ENCODE measurements at places on chromosomes 3 and 15.

DNA sequence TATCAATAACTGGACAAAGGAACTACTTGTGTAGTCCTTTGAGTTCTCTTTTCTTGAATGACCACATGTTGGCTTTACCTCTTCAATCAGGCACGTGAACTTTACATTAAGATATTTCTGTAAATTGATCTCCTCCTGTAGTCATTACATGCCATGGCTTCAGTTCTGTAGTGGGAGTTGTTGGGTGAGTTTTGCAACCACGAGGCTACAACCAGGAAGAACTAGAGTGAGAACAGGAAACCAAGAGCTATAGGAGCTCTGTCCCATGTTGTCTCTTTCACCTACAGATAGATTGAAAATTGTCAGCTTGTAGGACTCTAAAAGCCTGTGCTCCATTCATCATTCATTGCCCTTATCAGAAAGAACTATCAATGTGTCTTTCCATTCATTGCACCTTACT, 2.0 kb downstream of the RSRC1 start:
- no peak for DNase-seq

DNA sequence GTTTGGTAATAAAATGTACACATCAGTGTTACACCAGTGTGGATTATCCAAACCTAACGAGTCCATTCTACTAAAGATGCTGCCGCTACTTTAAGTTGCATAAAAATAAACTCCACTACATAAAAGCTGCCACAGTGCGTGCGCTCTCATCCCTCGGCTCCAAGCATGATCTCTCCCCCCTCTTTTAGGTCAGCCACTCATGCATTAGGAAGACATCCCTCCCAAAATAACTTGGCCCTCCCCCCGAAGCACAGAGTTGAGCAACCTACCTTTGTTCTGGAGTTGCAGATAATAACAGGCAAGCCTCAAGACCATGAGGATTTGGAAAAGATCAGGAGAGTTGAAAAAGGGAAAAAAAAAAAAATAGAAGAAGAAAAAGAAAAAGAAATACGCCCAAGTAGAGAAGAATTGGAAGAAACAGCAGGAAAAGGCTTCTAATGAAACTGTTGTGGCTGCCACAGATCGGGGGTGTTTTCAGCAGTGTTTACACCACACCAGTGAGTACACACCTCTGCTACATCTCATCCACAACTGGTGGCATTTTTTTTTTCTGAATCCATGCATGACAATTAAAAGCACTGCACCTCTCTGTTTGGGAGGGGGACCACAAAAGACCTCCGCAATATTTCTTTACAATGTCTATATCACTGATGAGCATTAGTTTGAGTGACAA, 339.2 kb downstream of the FOXP1 start:
- DNase-seq, result no peak

- no peak for DNase-seq
Observed at GRCh38 chr3:113556316-113556945, 24.1 kb downstream of the SIDT1 start.

DNA sequence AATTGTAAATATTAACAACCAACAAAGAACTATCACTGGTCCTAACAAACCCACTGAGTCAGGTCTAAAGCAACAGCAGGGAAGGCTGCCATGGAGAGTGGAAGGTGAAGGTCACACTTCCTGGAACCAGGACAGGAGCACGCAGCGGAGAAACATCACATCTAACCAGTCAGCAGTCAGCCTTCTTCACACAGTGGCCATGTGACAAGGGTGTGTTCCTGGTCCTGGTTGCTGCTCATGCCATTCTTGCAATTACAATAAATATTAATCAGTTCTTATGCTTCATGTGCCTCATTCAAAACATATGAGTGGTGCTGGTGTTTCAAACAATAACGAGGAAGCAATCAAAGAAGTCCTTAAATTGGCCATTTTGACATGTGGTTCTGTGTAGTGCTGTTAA, 162.8 kb downstream of the ARRDC4 start:
- no peak for DNase-seq

DNA sequence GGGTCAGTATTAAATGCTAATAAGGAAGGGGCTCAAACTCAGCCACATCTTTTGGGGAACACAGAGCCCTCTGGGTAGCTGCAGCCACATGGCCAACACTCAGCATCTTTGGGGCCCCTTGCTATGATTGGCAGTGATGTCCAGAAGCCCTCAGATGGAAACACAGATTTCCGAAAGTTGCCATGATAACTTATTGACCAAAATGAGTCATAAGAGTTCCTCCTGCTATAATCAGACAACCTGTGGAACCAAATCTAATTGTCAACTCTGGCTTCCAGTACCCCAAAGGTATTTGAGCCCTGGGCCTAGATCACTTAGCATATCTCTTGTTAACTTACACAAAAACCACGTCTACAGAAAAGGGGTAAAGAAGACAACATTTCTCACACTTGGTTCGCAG, 392.2 kb downstream of the KCNH8 start:
- no peak for DNase-seq

DNA sequence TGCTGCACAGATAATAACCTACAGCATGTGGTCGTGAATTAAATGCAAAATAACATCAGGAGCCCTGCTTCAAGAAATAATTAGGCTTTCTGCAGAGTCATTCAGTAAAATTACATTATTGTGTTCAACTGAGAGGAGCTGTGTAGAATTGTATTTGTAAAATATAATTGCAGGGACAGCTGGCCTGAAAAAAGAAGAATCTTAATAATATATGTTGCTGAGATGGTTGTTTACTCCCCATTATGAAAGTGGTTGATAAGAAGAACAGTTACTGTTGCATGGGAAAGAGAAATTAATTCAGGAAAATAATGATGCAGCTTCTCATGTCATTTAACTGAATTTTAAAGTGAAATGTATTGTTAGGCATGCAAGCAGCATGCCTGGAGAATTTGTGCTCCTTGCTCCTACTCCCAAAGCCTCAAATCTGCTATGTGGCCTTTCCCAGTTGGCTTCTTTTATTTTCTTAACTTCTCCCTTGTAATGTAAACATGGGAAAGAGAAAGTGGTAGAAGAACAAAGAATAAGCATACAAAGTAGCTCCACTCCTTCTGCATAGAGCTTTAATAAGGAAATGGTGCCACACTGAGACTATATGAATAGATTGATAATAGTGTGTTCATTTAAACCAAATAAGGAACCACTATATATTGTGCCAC, 100.1 kb downstream of the VGLL3 start:
- no peak for DNase-seq

DNA sequence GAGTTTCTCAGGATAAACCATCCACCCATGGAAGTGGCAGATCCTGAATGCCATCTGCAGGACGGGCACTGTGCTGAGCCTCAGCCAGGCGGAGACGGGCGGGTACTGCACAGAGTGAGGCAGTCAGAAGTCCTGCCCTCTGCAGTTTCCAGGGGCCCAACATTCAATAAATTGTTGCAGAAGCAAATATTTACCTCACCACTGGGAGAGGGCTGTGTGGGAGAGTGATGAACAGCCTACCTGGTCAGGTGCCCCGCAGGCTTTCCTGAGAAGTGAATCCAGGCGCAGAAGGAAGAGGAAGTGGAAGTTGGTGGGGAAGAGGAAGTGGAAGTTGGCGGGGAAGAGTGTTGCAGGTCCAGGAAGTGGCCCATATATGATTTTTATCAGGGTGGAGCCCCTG, 100.8 kb downstream of the SLCO3A1 start:
- DNase-seq, result no peak

DNA sequence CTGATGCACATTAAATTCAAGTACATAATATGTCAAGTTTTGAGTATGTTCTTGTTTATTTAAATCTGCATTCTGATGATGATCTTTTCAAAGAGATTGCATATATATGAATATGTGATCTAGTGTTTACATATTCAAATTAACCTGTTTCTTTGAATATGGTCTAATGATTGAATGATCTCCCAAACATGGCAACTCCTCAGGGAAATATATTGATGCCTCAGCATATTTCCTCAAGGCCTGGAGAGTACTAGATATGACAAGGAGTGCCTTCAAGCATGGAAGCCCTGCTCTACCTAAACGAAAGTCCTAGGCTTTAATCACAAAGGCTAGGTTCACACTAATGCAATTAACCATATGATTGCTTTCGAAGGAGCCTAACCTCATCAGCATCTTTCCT, 532.8 kb downstream of the ZIC1 start:
- no peak for DNase-seq

- no peak for DNase-seq
Observed at GRCh38 chr15:52080031-52080430, 32.5 kb downstream of the BCL2L10 start.

DNA sequence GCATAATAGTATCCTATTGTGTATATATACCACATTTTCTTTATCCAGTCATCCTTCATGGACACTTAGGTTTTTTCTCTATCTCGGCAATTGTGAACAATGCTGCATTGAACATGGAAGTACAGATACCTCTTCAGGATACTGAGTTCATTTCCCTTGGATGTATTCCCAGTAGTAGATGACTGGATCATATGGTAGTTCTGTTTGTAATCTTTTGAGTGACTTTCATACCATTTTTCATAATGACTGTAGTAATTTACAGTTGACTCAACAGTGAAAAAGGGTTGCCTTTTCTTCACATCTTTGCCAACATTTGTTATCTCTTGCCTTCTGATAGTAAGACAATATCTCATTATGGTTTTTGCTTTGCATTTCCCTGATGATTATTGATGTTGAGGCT, 21.8 kb downstream of the MYH15 start:
- no peak for DNase-seq

DNA sequence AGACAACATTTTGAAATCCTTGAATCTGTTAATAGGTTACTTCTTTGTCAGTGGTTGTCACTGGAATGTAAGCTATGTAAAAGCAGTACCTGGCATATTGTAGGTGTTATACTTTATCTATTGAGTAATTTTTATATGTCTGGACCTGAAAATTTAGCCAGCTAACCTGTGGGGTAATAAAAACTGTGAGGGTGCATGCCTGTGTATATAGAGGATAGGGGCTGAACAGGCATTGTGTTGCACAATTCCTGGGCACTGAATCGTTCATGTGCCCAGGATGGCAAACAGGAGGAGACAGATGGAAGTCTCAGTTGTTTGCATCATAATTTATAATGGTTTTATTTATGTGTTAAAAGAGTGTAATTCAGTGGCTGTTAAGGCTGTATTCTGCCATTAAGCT, 67.1 kb downstream of the ARMC8 start:
- no peak for DNase-seq

- DNase-seq, result no peak
Observed at GRCh38 chr3:107372506-107372905, 4.7 kb upstream of the CCDC54 start.

GRCh38 chr3:3192286-3192675, 12.8 kb upstream of the CRBN start:
- DNase-seq, result no peak

- DNase-seq, result no peak
Observed at GRCh38 chr15:80491163-80491847, 87.1 kb downstream of the ARNT2 start.

DNA sequence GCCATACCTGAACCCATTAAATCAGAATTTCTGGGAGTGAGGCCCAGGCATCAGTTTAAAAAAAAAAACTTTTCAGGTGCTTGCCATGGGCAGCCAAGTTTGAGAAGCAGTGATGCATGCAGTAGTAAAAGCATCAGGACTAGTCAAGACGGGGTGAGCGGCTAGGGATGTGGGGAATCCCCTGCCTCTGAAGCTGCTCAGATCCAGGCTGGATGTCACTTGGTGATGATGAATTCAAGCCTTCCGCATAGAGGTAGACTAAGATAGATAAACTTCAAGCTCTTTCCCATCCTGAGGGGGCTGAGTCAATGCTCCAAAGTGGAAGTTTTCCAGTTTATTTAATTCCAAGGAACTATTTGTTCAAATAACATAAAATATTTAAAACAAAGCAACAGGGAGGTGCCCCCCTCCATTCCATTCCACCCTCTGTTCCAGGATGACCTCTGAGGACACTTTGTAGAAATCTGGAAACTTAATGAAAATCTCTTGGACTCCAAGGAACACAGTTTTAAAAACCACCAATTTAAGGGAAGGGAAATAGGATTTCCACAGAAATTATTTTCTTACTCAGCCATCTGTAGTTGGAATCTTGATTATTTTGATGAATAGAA, 100.4 kb upstream of the NR2E3 start:
- DNase-seq, result no peak
